ENCODE measurements at places on chromosomes 2 and 18.

DNA sequence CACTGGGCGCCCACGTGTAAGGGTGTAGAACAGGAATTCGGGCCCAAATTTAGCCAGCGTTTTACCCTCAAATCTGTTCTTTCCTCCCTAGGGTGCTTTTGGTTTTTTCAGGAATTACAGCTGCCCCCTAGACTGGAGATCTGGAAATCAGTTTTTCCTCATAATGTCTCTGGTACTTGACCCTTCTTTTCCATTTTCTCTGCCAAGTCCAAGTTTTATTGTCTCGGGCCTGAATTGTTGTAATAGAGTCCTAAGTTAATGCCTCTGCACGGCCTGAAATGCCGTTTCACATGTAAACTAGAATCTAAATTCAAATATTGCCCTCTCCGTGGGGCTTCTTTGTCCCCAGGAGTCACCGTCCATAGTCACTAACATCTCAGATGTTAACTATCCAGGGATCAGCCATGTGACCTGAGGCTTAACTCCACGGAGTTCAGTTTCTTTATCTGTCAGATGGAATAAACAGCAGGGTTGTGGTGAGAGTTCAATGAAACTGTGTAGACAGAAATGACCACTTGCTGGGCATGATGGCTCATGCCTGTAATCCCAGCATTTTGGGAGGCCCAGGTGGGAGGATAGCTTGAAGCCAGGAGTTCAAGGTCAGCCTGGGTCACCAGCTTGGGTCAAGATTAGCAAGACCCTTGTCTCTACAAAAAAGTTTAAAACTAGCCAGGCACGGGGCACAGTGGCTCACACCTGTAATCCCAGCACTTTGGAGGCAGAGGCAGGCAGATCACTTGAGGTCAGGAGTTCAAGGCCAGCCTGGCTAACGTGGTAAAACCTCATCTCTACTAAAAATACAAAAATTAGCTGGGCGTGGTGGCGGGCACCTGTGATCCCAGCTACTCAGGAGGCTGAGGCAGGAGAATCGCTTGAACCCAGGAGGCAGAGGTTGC, 12.7 kb upstream of the CABLES1 start:
- DNase-seq: no peak

- no peak for DNase-seq
Measured at GRCh38 chr2:33021542-33022227, 74.9 kb downstream of the LTBP1 start.

- no peak for DNase-seq
Measured at GRCh38 chr2:53188851-53189510, 578.6 kb upstream of the CHAC2 start.

DNA sequence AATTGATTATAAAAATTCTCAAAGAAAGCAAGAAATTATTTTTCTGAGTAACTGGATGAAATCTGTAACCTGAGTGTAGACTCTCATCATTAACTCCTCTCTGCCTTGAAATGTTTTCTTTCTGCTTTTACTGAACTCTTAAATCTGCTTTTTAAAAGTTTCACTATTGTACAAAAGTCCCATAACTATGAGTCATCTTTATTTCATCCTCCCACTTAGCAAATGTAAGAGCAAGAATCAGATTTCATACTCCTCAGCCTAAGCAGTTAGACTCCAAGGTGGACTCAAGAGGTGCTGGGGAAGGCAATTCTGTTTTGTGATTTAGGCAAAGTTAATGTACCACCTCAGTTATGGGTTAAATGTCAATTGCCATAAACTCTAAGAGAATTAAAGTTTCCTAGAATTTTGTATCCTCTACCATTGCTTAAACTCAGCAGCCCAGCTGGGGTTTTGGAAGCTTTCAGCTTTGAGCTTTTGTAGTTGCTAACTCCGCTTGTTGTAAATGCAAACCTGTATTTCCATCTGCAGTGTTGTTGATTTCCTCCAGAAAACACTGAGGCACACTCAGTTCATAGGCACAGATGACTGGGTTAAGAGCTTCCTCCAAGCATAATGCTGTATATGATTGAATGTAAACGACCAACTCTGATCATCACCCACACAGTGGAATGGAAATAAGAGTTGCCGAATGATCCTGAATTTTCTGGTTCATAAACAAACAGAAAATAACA, 268.8 kb downstream of the ARHGAP15 start:
- DNase-seq: no peak

- DNase-seq: no peak
Measured at GRCh38 chr2:129906861-129907235, 72.6 kb upstream of the RAB6C start.

DNA sequence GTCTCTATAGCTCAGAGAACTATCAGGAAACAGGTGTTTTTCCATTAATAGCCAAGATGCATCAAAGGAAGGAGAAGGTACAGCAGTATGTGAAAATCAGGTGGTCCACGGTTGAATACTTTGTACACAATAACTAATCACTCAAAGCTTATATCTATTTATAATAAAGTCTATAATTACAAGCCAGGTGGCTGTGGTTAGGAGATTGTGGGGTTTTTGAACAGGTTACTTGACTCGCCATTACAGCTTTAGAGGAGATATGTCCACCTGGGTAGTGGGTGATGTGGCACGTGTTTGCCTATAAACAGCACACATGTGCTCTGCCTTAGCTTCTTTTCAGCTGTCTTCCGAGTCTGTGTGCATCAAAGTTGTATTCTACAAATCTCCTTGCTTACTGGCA, 892.2 kb upstream of the ZEB2 start:
- DNase-seq: no peak

DNA sequence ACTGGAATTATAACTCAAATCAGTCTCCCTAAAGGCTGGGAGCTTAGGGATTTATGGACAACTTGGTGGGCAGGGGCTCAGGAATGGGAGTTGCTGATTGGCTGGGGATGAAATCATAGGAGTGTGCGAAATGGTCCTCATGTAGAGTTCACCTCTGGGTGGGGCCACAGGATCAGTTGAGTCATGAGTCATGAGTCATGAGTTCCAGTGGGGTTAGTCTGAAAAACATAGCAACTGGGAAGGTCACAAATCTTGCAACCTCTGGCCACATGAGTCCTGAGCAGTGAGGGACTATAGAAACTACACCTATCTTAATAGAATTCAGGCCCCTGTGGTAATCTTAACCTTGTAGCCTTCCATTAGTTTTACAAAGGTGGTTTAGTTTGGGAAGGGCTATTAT, 383.3 kb downstream of the RBM43 start:
- DNase-seq: no peak

DNA sequence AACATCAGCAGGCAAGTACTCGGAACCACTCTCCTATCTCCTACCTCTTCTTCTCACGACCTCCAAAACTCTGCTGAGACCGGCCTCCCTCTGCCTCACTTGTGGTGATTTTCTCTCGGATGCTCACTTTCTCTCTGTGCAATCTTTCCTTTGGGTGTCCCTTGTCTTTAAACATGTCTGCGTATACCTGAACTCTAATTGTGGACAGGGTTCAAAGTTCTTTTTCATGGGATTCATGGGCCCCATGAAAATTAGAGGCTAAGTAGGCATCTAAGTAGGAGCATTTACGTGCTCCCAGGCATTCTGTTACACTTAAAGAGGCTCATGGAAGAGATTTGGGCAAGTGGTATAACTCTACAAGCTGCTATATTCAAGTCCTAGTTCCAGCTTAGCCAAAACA, 2.1 kb upstream of the PPP1CB start:
- DNase-seq: no peak

- DNase-seq: no peak
Measured at GRCh38 chr2:236093134-236093533, 75.1 kb downstream of the GBX2 start.

DNA sequence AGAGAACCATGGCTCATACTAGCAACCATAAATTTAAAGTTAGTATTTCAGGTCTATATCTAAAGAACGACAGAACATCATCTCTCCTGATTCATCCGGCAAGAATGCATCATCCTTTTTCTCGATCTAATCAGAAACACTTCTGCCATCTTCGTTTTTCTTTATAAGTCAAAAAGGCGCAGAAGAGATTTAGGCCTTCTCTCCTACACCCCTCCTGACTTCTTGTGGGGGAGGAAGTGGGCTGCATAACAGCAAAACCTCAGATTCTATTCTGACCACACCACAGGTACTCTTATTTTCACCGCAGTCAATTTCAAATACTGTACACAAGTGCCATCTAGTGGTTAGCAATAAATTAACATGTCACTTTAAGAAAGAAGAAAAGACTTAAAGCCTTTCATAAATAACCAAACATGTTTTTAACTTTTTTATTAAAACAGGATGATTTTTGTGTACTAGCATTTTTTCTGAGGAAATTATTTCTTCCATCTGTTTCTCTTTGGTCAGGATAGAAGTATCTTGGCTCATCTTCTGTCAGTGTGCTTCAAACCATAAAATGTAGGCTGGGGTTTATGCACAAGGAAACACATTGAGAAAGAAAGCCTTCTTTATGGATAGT, 48.4 kb upstream of the PIK3C3 start:
- DNase-seq: peak; percentile 49

GRCh38 chr2:32671885-32672533, 44.2 kb downstream of the TTC27 start:
- DNase-seq: no peak

DNA sequence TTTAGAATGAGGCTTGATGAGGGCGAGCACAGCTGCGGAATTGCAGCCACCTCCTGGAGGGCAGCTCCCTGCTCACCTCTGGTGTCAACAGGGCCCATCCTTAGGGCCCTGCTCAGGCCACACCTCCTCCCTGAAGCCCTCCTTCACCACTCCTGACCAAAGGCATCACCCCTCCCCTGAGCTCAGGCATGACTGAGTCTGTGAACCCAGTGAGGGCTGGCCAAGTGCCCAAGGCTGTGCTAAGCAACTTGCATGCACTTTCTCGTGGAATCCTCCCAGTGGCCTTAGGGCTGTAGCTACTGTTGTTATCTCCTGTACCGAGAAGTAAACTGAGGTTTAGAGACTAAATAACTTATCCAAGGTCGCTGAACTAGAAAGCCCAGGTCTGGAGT, 101.7 kb downstream of the KLHL29 start:
- DNase-seq: no peak

GRCh38 chr2:126986631-126987187, 88.0 kb downstream of the TEX51 start:
- no peak for DNase-seq

- no peak for DNase-seq
Measured at GRCh38 chr18:23311351-23312121, 141.6 kb upstream of the RIOK3 start.

GRCh38 chr2:204177251-204177976, 240.9 kb downstream of the ICOS start:
- DNase-seq: no peak

DNA sequence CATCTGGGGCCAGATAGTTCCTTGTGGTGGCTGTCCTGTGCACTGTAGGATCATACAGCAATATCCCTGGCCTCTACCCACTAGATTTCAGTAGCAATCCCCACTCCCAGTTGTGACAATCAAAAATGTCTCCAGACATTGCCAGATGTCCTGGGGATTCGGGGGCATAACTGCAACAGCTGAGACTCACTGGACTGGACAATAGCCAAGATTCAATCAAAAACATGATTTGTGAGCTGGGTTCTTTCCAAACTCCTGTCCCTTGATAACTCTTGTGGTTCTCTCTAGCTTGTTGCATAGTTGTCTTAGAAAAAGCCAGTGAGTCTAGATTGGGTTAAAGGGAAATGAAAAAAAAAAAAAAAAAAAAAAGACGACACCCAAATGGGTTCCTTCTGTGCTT, 293.4 kb downstream of the CELF4 start:
- no peak for DNase-seq

- no peak for DNase-seq
Measured at GRCh38 chr2:37872192-37872750, 52.8 kb upstream of the RMDN2 start.

DNA sequence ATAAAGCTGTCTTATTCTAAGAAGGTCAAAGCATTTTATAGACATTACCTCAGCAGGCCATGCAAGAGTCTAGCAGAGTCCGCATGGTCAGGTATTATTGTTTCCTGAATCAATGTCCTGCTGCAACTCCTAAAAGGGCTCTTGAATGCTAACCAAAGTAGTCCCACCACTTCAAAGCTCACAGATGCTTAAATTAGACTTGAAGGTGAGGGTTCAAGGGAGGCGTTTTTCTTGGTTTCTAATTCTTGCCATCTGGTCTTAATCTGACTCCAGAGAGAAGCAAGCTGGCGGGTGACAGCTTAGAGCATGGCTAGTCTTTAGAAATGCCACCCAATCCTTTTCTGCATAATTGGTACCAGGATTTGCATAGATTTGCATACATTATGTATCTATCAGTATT, 226.3 kb downstream of the MREG start:
- no peak for DNase-seq

All from T47D (cell line).